ENCODE measurements at places on chromosomes 7 and 10.

DNA sequence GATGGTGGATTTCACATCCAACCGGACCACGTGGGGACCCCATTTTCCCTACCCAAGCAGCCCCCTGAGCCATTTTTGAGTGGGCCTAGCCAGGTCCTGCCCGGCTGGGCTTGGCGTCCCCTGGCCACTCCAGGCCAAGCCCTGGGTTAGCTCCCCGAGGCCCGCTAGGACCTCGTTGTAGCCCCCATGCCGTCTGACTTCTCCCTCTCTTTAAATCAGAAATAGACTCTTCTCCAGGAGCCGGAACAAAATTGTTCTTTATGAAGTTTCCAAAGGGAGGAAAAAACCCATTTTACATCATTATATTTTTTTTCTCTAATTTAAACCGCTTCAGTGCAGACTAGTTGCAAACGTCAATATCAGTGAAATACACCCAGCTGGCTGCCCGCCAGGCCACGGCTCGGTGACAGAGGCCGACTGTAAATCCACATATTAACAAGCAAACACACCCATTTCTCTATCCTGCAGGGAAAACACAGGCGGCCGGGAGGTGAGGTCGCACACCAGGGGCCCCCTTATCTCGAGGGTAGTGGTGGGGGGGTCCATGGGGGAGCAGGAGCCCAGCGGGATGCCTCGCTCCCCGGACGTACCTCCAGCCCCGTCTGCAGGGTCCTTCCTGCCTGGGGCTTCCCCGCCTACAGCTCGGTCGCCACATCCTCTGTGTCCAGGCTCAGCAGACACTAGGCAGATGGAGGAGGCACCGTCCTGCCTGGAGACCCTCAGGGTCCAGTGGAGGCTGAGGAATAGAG lies 72.7 kb downstream of the ELFN1 start:
- DNase-seq = no peak

- DNase-seq = no peak
Observed at GRCh38 chr10:5860066-5860465, 29.6 kb downstream of the ANKRD16 start.

- no peak for DNase-seq
Observed at GRCh38 chr10:28219251-28219650, 83.6 kb downstream of the MPP7 start.

- no peak for DNase-seq
Observed at GRCh38 chr7:3899559-3899991, 598.5 kb downstream of the SDK1 start.

DNA sequence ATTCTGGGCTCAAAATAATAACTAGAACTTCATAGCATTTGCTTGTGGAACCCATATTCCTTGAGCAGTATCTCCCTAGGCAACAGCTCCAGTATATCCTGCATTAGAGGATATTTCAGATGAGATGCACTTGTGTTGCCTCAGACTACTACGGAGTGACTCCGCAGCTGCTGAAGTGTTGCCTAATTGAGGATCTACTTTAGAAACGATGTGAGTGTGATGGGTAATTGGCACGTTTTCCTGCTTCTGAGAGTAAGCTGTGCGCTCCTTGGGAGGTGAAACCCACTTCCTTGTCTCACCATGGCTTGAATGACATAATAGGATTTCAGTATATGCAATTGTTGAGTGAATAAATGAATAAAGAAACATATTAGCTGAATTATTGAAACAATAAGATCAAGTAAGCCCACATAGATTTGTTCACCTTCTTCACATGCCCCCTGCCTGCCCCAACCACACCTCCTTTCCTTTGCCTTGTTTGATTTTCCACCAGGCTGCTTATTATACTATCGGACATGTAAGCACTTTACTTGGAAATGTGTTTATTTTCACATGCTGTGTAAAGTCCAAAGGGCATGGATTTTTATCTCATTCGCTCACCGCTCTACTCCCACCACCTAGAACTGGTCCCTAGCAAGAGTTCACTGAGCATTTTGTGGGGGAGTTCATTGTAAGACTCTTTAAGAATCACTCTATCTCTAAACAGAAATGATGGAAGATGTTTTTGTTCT lies 303.8 kb downstream of the KCNMA1 start:
- no peak for DNase-seq

DNA sequence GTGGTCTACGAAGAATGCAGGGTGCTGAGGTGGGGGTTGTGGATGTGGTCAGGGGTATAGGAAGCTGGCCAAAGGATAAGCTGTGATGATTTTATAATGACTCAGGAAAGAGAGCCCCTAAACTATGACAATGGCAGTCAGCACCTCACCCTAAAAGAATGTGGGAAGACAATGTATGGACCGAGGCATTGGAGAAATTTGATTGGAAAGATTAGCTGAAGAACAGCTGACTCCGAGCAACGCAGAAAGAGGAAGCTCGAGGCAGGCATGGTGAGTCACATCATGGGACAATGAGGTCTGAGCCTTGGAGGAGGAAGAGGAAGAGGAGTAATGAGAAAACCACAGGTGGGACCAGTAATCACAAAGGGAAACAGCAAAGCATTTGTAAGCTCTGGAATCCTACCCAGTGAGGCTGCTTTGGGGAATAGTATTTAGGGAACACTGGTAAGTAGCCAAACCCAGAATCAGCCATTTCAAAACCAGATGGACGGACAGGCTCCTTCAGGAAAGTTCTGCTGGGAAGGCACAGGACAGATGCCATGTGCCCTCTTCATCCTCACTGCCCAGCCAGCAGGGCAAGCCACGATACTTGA lies 295.4 kb downstream of the PRPF18 start:
- no peak for DNase-seq

- no peak for DNase-seq
Observed at GRCh38 chr10:44051584-44052385, 333.1 kb downstream of the CXCL12 start.

DNA sequence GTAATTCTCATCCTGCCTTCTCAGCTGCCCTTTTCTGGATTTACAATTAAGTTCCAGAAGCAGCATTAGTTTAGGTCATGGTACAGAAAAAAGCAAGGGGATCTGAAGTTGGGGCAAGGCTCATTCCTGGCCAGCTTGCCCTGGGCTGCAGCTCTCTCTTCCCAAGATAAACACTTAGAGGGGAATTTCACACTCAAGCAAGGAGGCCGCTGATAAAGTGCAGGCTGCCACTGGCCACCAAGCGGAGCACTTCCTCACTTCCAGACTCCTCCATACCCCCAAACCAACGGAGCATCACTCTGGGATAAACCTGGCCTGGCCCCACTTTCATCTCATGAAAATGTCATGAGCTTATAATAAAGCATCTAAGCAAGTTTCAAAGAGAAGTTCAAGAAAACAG lies 445.5 kb upstream of the MKI67 start:
- no peak for DNase-seq

GRCh38 chr7:17305387-17306171 lies 7.1 kb downstream of the AHR start:
- DNase-seq = no peak

DNA sequence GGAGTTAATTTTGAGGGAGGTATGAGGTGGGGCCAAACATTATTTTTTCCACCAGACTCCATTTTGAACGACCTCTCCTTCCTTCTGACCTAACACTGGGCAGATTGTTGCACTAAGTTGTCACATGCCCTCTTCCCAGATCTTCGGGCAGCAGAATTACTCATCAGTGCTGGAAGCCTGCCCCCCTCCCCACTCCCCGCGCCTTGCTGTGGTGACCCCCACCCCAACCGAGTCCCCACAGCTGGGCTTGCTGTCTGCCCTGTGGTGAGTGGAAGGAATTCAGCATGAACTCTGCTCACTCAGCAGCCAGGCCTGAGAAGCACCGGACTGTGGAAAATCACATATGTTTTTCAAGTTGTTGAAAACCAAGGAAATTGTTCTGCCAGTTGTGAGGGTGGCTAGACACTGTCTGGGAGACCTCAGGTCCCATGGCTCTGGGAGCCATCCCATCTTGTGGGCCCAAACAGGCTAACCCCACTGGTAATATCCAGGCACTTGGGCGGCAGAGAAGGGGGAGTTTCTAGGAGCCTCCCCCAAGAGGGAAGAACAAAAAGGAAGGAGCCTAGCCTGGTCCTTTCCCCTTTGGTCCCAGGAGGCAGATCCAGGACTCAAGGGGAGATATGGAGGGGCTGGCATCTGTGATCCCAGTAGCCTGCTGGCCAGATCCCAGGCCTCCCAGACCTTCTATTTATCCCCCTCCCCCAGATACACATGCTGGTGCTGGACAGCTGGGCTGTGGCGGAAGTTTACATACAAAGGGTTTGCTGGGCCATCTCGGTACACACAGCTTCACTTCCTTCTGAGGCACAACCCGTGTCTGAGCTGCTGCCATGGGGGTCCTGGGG lies 3.5 kb upstream of the AEBP1 start:
- DNase-seq = no peak

GRCh38 chr10:86108696-86109095 lies 257.9 kb downstream of the GRID1 start:
- DNase-seq = no peak

DNA sequence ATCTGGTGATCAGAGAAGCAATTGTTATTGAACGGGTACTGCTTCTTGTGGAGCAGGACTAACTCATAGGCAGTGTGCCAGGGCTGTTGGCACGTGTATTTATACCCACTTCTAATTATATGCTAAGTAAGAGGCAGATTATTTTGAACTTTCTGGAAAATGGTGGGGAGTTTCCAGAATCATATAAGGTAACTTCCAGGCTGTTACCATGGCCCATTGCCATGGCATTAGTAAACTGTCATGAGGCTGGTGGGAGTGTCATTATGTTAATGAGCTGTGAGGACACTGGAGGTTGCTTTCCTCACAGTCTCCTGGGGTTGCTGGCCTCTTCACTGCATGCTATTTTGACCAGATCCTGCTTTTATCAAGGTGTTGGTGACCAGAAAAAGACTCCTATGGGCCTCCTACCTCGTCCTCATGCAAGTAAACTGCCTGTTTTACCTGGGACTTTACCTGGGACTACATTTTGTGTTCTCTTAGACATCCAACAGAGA lies 122.6 kb downstream of the KCND2 start:
- DNase-seq = no peak

DNA sequence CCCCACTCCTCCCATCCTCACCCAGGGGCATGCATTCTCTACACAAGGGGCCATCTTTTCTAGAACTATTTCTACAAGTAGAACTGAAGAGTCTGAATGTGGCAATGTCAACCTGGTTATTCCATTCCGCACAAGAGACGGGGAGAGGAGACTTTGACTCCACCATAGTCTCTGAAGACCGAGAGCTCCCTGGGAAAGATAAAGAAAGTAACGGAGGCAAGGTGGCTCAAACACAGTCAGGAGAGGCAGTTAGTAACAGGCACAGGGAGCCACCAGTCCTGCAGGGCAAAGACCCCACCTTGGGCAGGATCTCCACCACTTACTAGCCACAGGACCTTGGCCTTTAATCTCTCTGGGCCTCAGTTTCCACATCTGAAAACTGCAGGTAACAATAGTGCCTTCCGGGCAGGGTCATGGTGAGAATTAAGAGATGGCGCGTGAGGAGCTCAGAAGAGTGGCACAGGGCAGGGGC lies 100.3 kb downstream of the TNS3 start:
- no peak for DNase-seq

DNA sequence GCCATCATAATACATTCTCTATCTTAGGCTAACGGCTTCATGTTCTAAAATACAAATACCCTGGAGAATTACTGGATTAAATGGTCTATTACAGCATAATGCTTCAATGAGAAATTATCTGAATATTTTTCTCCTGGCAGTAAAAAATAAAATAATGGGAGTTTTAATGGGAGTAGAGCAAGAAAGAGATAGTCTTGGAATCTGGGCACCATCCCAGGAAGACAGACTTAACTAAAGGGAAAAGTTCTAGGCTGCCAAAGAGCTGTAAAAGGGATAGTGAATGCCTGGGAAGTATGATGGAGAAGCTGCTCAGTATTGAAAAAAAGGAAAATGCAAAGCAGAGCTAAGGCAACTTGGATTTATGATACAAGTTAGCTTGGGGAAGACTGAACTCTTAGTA lies 12.1 kb upstream of the SYPL1 start:
- no peak for DNase-seq

DNA sequence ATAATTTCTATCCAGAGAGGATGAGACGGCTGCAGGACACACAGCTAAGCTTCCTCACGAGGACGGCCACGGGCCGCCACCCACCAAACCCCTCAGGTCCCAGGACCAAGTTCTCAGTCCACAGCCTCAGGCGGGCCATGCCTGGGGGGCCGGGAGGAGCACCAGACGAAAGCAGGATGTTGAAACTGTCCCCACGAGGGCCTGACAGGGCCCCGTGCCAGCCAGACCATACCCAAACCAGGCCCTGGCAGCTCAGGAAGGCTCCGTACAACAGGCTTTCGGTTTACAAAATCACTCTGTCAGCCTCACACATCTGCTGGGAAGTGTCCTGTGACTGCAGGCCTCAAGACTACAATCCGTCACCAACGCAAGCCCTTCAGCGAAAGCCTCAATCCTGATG lies 14.5 kb downstream of the TUBGCP2 start:
- DNase-seq = no peak

DNA sequence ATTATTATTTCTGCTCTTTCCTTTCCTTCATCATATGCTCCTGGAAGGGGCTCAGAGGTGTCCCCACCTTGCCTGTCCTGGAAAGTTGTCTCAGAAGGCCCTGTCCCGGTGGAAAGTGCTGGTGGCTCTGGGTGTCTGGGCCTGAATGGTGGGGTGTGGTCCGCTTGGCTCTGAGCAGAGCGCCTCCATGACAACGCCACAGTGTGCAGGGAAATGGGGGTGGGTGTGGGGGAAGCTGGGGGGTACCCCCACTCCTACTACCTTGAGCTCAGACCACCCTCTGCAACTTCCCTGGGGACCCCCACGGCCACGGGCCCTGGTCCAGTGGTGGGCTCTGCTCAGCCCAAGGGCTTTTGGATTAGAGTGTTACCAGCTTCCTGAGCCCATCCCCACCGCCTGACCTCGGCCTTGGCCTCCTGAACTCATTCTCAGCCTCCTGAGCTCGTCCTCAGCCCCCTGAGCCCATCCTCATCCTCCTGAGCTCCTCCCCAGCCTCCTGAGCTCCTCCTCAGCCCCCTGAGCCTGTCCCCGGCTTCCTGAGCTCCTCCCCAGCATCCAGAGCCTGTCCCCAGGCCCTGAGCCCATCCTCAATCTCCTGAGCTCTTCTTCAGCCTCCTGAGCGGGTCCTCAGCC lies 106.4 kb upstream of the FAM20C start:
- DNase-seq = no peak

- no peak for DNase-seq
Observed at GRCh38 chr10:77969114-77969513, 42.6 kb upstream of the DLG5 start.

DNA sequence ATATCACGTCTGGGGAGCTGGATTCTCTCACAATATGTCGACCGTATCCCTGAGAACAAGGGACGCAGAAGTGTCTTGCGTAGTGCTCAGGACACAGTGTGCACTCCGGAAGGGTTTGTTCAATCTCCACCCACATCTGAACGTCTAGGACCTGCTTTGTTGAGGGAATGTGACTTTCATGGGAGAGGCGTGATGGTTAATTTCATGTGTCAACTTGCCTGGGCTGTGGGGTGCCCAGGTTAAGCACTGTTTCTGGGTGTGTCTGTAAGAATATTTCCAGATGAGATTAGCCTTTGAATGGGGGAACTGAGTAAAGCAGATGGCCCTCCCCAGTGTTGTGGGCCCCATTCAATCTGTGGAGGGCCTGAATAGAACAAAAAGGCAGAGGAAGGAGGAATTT lies 80.4 kb upstream of the SFMBT2 start:
- DNase-seq = no peak

All from T-helper 2 cell (primary cell).